ENCODE measurements at places on chromosomes 16 and 17.

DNA sequence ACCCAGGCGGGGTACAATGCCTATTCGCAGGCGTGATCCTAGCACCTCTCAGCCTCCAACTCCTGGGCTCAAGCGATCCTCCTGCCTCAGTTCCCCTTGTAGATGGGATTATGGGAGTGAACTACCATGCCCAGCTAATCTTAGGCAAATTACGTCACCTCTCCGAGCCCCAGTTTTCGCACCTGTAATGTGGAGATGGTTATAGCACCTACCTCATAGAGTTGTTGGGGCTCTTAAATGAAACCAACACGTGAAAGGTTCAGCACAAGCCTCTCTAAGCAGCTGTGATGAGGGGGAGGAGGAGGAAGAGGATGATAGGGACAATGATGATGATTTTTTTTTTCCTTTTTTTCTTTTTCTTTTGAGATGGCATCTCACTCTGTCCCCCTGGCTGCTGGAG lies 59.9 kb downstream of the ABR start:
- no peak for DNase-seq

DNA sequence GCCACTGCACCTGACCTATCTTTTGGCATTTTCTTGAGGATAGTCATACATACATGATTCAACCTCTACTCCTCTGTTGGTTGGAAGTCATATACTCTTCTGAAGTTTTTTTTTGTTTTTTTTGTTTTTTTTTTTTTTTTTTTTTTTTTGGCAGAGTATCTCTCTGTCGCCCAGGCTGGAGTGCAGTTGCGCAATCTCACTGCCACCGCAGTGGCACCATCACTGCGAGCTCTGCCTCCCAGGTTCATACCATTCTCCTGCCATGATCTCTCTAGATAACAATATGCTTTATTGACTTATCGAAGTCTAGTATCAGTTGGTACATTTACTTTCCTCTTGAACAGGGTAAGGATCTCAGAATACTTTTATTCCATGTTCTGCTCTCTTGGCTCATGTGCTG lies 224.2 kb upstream of the WSCD1 start:
- DNase-seq = no peak

GRCh38 chr17:43927060-43927864 lies 15.0 kb downstream of the PPY start:
- DNase-seq = no peak

DNA sequence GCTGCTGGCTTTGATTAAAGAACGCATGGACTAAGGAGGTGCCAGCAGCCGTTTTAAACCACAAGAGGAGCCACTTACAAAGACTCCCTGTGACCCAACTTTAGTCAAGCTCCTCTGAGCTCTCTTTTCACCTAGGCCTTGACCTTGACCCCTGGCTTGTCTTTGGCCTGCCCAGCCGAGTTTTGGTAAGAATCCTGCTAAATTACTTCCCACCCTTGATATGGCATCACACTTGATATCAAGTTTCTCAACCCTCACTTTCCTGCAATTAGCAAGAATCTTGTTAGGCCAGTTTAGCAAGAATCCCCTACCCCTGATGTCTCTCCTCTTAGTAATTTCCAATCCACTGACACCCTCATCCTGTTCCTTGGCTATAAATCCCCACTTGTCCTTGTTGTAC lies 232.8 kb upstream of the SALL1 start:
- no peak for DNase-seq

GRCh38 chr17:36641331-36641876 lies 40.0 kb downstream of the MRM1 start:
- DNase-seq = no peak

DNA sequence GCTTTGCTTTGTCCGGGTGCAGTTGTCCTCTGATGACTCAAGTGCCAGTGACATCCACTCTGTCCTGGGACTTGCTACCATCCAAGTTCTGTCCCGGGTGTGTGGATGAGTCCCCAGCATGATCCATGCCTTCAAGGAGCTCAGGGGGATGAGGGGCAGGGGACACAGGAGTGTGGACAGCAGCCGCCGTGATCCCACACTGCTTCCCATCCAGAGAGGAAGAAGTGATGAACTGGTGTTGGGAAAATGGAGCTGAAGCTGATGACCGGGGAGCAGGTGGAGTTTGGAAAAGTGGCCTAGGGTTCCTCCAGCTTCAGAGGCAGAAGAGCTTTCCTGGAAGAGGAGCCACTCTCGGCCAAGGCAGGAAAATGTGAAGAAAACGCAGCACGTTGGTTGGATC lies 249.6 kb upstream of the TNRC6C start:
- no peak for DNase-seq

All from stimulated activated CD4-positive, alpha-beta T cell treated with anti-CD3 and anti-CD28 coated beads, Interleukin-1b, Interleukin-23, amount 100 ng/mL, for 1 hour (primary cell).